ENCODE measurements at places on chromosomes 11 and 22. TPM values are rescaled to one million over a fixed set of nuclear protein-coding genes. Genes with fewer than 3 reads are reported as not detected.

DNA sequence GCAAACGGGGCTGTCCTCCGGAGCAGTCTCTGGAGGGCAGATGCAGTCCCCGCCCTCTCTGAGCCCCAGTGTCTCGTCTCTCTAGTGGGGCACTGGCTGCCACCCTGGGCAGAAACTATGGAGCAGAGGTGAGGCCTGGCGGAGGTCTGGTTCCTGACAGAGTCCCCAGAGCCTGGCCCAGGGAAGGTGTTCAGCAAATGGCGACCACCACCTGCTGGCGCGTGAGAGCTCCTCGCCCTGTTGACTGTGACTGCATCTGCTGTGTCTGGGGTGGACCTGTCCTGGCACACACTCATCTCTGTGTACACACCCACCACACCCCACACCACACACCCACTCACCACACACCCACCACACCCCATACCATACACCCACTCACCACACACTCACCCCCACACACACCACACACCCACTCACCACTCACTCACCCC is 18.3 kb upstream of the TTLL12 start:
- H3K36me3 ChIP-seq, result no peaks in the 10 kb centered on the region
- H3K27me3 ChIP-seq, result no peaks in the 10 kb centered on the region
- peak; percentile 16 for DNase-seq

- H3K27ac ChIP-seq, result no peak overlapping the region
- DNase-seq, result peak; percentile 62
- no peaks in the 10 kb centered on the region for H3K27me3 ChIP-seq
- no peak overlapping the region for H3K4me3 ChIP-seq
Observed at GRCh38 chr22:50247748-50248147, 2.9 kb upstream of the TUBGCP6 start.

- no peaks in the 10 kb centered on the region for H3K4me1 ChIP-seq
- no peaks in the 10 kb centered on the region for H3K27me3 ChIP-seq
- no peak overlapping the region for H3K4me3 ChIP-seq
- no peaks in the 10 kb centered on the region for H3K36me3 ChIP-seq
- no peak overlapping the region for H3K27ac ChIP-seq
Observed at GRCh38 chr22:28222976-28223745, 304.1 kb upstream of the PITPNB start.

- no peak overlapping the region for H3K4me3 ChIP-seq
- no peaks in the 10 kb centered on the region for H3K36me3 ChIP-seq
- no peak for DNase-seq
- H3K27me3 ChIP-seq, result peaks cover 2% of the 10 kb centered on the region
- H3K27ac ChIP-seq, result no peak overlapping the region
Observed at GRCh38 chr11:113087706-113088105, 126.5 kb downstream of the NCAM1 start.

DNA sequence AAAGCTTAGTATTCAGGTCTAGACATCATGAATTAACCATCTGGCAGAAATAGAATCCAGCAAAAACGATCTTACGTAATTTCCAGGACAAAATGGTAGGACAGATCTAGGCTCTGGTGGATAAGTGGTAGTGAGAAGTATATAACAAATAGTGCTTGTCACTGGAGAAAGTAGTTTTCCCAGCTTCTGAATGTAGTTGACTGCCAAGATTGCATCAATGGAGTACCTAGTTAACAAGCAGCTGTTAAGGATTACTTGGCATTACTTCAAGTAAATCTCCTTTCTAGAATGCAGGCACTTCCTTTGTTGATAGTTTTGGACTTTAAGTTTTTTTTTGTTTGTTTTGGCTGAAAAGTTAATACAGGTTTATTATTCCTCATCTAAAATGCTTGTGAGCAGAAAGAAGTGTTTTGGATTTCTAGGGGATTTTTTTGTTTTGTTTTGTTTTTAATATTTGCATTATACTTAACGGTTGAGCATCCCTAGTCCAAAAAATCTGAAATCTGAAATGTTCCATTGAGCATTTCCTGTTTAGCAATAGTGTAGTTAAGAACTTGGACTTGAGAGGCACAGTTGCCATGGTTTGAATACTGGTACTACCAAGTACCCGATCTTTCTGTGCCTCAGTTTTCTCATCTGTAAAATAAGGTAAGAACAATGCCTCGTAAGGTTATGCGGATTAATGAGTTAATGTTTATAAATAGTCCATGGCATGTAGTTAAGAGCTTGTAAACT is 20.3 kb downstream of the FAM118B start:
- no peaks in the 10 kb centered on the region for H3K27me3 ChIP-seq
- no peak overlapping the region for H3K4me3 ChIP-seq
- H3K36me3 ChIP-seq, result peaks cover 5% of the 10 kb centered on the region
- DNase-seq, result no peak
- no peak overlapping the region for H3K27ac ChIP-seq

DNA sequence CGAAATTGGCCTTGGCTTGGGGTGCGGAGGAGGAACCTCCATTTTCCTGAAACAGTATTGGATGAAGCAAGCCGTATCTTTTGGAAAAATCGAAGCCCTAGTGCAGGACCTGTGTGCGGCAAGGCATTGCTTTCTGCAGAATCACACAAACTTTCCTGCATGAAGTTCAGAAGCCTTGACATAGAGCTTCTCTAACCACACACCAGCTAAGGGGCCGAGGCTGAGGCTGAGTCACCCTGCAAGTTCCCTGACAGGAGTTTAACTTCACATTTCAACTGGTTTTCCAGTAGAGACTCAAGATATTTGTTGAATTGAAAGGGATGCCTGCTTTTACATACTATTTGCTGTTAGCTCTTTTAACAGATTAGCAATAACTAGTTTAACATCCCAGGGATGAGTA is 67.8 kb downstream of the TCF20 start:
- peak overlapping the region; percentile 42 for H3K4me3 ChIP-seq
- peaks cover 51% of the 10 kb centered on the region for H3K4me1 ChIP-seq
- peaks cover 34% of the 10 kb centered on the region for H3K36me3 ChIP-seq

The DERL3 gene
- total RNA-seq, result 5.4 TPM

The KRTAP5-7 gene
- total RNA-seq, result not detected

The SCGB1D2 gene
- total RNA-seq, result not detected

The PYGM gene
- total RNA-seq, result 1.2 TPM

The TPBGL gene
- 0.18 TPM for total RNA-seq

The USP2 gene
- total RNA-seq, result 0.61 TPM

All from activated CD8-positive, alpha-beta T cell treated with anti-CD3 and anti-CD28 coated beads for 36 hours (primary cell).